ENCODE measurements at places on chromosomes 7 and 10. TPM values are rescaled to one million over a fixed set of nuclear protein-coding genes. Genes with fewer than 3 reads are reported as not detected.

- no peak for DNase-seq
Measured at GRCh38 chr10:12631216-12631615, 281.9 kb downstream of the CAMK1D start.

The LRRC4 gene
- 10.2 TPM for total RNA-seq

- DNase-seq = no peak
Measured at GRCh38 chr7:18268571-18268970, 227.0 kb upstream of the HDAC9 start.

DNA sequence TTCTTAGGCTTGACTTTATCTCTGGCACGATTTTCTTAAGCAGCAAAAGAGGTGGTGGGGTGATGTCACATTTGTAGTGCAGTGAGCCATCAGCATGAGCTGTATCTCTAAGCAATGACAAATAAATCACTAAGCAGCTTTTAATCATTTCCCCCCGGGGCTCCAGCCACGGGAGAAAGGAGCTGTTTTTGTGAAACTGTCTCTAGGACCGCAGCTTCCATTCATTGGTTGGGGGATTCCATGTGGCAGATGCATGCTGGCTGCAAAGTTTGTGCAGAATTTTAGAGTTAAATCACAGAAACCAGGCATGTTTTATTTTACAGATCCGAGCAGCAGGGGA is 464 bp downstream of the KIAA1217 start:
- no peak for DNase-seq

DNA sequence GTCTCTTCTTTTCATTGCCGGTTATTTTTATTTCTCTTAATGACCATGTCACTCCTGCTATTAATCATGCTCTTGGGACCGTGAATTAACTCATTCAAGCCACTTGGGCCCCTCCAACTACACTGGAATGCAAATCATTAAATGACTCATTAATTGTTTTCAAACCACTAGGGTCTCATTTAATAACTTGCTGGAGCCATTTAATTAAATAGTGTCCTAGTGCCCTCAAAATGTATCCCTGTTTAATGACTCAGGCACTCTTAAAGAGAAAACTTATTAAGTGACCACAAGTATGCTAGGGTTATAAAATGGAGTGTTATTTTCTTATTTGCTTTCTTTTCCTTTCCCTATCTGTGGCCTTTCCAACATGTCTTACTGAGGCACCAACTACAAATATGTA is 73.0 kb downstream of the PLXDC2 start:
- DNase-seq = no peak

The HNRNPA2B1 gene
- 372 TPM for total RNA-seq

DNA sequence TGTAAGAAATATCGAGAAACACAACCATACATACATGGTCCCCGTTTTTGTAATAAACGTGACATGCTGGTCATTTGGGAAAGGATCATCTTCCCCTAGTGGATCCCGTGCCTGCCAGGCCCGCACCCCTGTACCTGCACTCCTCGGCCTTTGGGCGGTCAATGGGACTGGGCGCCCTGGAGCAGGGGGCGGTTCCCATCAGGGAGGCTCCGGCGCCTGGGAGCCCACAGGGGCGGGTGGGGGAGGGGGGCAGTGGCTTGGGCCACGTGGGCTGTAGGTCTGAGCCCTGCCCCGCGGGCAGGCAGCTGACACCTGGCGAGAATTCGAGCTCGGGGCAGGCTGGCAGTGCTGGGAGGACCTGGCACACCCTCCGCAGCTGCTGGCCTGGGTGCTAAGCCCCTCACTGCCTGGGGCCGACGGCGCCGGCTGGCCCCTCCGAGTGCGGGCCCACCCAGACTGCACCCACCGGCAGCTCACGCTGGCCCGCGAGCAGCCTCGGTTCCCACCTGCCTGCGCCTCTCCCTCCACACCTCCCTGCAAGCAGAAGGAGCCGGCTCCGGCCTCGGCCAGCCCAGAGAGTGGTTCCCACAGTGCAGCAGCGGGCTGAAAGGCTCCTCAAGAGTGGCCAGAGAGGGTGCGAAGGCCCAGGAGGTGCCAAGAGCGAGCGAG is 361.6 kb upstream of the GRM3 start:
- peak; percentile 13 for DNase-seq

The PON3 gene
- 27.2 TPM for total RNA-seq

- no peak for DNase-seq
Measured at GRCh38 chr7:137130751-137131158, 212.8 kb downstream of the PTN start.

DNA sequence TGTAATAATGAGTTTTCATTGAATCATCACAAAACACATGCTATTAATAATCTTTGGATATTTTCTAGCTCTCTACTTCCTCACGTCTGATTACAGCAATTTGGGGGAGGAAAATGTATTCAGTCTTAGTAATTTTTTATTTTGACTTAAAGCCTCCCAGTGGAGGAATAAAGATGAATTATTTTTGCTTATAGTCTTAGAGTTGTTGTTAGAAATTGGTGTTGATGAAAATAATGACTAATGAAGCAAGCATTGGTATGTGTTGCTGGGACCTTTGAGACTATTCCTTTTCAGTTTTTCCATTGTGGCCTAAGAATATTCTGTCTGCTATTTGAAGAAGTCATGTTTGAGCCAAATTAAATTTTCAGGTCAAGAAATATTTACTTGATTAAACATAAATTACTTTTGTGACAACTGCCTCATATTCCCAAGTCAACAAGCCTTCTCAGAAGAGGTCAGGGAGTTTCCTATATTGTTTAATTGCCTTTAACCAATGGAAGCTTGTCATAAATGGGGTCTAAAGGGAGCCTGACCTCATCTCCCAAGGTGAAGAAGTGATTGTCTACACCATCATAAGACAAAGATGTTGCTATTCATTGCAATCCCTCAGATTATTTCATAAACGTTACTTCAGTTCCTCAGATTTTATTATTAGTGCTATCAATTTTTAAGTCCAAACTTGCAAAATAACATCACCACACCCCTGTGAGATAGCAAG is 90.0 kb downstream of the ST7 start:
- no peak for DNase-seq

- DNase-seq = no peak
Measured at GRCh38 chr7:15176089-15176488, 273.5 kb upstream of the DGKB start.

The GARIN1A gene
- 46.8 TPM for total RNA-seq

The PDE1C gene
- total RNA-seq = 9.5 TPM

DNA sequence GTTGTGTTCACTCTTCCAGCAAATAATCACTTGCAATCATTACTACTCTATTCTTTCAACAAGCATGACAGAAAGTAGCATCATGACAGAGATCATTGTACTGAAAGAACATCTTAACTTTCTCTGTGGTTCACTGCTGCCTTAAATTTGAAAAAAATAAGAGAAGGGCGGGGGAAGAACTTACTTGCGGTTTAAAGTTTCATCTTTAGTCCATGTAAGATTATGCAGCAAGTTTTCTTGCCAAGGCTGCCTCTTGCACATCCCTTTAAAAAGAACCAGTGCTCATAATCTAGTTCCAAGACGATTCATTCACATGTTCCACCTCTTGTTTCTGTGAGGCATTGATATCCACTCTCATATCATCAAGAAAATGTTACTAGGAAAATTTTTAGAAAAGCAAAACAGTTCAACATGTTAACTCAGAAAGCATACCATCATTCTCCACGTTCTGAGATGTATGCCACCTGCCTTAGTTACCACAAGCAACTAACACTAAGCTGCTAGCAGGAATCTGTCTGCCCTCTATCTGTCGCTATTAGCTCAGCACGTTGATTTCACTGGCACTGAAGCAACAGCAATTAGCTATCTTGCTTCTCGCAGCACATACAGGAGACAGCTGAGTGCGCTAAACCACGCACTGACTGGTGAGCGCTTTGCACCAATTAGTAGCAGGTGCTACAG is at the start of gene PCDH15:
Gene PCDH15 (minus strand): TSS at position 491 of the 681 bp plus-strand sequence. CDS start 136,969 bp downstream, outside the sequence.
- DNase-seq = peak; percentile 59

GRCh38 chr10:43955002-43955596 is 306.4 kb upstream of the ZNF32 start:
- no peak for DNase-seq

The PDK4 gene
- 29.6 TPM for total RNA-seq

The MYL10 gene
- total RNA-seq = not detected

DNA sequence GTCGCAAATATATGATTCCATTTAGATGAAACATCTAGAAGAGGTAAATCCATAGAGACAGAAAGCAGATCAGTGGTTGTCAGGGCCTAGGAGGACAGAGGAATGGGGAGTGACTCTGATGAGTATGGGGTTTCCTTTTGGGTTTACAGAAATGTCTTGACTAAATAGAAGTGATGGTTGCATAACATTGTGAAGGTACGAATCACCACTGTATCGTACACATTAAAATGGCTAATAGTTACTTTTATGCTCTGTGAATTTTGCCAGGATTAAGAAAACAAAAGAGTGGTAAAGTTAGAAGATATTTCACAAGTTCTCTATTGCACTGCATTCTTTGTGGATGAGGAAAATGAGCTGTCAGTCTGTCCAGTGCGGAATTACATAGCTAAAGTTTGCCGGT is 407.4 kb downstream of the KCNMA1 start:
- no peak for DNase-seq

- DNase-seq = no peak
Measured at GRCh38 chr7:100806276-100806675, 21.0 kb downstream of the EPHB4 start.

GRCh38 chr7:28606421-28606820 is 194.1 kb downstream of the CREB5 start:
- no peak for DNase-seq

DNA sequence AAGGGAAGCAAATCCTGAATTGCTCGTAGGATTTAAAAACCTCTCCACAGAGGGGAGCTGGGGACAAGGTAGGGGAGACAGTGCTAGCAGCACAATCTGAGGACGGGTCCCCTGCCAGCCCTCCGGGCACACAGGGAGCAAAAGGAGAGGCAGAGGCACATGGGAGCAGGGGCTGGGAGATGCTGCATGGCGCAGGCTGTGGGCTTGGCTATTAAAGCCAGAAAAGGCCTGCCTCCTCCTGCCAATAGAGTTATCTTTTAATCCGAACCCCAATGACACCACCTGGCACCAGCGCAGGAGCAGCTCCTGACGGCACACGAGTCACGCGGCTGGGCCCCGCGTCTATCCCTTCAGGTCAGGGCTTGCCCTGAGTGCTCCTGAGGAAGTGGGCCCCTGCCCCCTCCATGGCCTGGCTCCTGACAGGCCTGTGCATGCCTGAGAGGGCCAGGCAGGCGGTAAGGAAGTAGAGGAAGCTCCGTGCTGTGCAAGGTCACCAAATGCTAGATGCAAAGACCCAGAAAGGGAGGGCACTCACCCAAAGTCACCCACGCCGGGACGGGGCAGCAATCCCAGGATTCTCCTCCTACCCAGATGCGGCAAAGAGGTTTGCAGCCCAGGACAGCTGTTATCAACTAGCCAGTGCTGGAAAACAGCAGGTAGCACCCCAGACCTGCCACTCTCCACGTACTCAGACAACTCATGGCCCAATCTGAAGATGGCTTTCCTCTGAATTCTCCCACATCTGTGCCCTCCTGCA is 28.1 kb downstream of the DLG5 start:
- no peak for DNase-seq
